Activated T-helper 1 cell treated with Interleukin-2 at 50 U/mL for 16 hours (primary cell): ENCODE measurements at places on chromosomes 12 and 14.

DNA sequence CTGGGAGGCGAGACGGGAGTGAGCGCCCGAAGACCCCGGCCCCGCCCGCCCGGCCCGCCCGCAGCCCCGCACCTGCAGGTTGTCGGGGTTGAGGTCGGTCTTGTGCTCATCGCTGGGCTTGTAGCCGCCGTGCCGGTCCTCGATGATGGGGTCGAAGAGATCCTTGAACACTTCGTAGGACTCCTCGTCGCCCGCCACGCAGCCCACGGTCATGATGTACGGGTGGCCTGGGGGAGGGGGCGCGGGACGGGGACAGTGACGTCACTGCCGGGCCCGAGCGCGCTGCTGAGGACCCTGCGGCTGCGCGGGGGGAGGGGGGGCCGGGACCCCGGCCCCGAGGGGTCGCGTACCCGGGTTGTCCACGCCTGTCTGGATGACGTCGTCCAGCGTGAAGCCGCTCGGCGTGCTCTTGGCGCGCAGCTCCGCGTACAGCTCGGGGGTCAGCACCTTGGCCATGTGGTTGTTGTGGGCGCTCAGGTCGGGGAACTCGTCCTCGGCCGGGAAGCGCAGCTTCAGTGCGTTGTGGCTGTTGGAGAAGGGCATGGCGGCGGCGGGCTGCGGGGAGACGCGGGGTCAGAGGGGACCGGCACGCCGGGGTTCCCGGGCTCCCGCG lies 573 bp downstream of the CKB start:
- no peak for DNase-seq

- DNase-seq, result no peak
Observed at GRCh38 chr14:105581551-105582341, 55.4 kb downstream of the TMEM121 start.

- DNase-seq, result no peak
Observed at GRCh38 chr14:70988452-70988851, 81.2 kb downstream of the PCNX1 start.

DNA sequence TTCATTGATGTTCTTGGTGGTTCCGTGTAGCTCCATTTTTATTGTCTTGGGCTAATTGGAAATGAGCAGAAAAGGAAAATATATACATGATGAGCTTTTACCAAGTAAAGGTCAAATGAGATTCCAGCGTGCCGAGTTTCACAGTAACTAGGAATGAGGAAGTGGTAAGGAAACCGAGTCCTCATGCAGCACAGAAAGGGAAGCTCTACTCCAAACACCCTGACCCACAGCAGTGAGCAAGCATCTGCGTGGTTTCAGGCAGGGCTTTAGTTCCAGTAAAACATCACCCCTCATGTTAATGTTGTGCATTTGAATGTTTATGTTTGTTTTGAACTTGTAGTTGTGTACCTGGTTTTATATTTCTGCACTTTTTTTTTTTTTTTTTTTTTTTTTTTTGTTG lies 208.0 kb downstream of the SLC41A2 start:
- no peak for DNase-seq

DNA sequence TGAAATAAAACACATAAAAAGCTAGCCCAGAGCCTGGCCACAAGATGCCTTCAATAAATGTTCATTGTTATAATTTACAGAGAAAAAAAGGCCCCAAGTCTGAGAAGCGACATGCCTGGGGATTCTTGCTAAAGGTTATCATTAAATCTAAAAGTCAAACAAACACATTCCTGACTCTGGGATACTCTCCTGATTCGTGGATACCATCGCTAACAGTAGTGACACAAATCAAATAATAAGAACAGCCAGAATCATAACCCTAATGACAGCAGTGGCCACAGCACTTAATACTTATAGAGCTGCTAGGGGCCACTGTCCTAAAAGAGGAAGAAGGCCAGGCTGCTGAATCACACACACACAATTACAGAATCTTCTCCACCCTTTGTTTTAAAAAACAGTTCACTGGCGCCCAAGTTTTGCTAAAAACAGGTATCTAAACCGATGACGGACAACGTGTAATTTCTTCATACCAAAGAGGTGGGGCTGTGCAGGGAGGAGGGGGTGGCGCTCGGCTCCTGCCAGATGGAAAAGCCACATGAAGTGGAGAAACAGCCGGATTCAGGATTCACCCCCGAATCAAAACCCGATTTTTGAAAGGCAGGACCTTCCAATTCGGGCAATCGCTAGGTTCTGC lies 1.2 kb downstream of the CLIP1 start:
- DNase-seq, result no peak

GRCh38 chr14:28398506-28398905 lies 368.1 kb upstream of the FOXG1 start:
- no peak for DNase-seq

DNA sequence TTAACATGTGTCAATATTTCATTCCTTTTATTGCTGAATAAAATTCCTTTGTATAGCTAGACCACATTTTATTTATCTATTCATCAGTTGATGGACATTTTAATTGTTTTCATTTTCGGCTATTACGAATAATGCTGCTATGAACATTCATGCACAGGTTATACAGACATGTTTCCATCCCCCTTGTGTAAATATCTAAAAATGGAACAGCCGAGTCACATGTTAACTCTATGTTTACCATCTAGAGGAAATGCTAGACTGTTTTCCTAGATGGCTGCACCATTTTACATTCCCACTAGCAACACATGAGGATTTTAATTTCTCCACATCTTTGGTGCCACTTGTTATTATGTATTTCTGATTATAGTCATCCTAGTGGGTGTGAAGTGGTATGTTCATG lies 49.2 kb downstream of the HECTD4 start:
- DNase-seq, result no peak

DNA sequence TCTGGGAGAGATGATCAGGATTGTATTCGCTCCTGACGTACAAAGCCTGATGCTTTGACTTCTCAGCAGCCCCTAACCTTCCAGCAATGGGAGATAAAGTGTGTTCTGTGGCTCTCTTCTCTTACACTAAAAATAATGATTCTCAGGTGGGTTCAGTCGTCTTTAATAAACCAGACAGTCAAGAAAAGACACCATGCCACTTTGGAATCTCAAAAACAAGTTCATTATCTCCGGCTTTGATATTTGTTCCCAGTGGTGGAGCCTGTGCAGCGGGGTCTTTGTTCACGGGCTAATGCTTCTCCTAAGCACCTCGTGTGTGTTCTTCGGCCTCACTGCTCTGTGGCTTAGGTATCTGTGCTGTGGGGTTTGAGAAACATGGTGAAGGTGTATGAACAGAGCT lies 1.6 kb downstream of the ACVR1B start:
- DNase-seq, result no peak

GRCh38 chr14:83909507-83909906 lies 1620.4 kb upstream of the FLRT2 start:
- no peak for DNase-seq

- no peak for DNase-seq
Observed at GRCh38 chr12:130838284-130838950, 633 bp downstream of the STX2 start.

DNA sequence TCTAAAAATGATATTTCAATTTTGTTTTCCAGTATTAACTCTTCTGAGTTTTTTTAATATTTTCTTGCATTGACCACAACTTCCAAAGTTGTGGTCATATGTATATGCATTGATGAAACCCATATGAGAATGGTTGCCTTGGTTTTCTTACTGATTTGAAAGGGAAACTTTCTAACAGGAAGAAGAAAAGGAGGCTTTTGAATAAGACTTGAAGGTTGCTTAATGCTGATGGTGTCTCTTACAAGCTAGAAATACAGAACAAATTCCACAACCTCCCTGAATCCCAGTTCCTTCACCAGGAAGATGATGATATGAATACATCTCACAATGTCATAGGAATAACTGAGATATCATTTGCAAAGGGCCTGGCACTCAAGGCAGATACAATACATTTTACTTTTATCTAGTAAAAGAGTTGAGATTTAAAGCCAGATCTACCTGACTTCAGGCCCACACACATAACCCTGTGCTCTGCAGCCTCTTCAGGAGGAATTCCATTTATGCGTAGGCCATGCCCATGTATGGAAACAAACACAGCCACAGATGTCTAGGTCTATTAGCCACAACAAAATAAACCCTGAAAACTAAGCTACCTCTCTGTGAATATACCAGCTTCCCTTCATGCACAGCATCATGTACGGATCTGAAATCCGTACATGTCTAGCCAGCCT lies 165.4 kb upstream of the PLEKHG7 start:
- DNase-seq, result no peak

GRCh38 chr12:32600681-32601080 lies 78.4 kb upstream of the DNM1L start:
- no peak for DNase-seq

DNA sequence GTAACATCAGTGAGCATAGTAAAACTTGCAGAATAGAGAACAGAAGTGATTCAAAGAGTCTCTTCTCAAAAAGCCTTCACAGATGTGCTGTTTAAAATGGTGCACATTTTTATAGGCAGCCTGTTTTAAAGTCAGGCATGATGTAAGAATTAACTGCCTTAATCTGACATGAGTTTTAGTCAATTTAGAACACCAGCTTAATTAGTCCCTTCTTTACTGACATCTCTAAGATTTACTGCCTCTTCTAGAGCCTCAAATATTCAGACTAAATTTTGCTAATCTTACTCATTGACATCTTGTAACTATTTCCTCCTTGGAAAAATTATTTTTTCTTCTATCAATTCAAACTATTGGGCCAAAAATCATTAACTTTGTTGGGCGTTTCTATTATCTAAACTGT lies 782.5 kb downstream of the C12orf50 start:
- DNase-seq, result no peak

- no peak for DNase-seq
Observed at GRCh38 chr14:91305650-91306431, 61.3 kb upstream of the GPR68 start.

- no peak for DNase-seq
Observed at GRCh38 chr12:46950094-46950493, 124.3 kb upstream of the SLC38A4 start.

- no peak for DNase-seq
Observed at GRCh38 chr14:98614741-98615140, 657.3 kb downstream of the BCL11B start.

DNA sequence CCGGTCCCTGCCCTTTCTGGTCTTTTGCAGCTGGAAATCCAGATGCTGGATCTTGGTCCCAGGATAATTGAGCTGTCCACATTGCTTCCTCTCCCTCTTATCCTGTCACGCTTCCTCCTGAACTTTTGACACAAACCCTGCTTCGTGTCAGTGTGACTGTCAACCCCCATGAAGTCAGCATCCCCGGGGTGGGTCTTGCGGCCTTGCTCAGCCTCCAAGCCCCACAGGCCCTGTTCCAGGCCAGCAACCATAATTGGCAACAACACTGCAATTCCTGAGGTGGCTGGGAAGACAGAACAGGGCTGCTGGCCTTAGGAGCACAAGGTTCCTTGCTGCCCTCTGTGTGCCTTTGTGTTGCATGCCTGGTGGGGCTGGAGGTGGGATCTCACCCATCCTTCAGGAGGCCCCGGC lies 74.9 kb downstream of the NTF3 start:
- DNase-seq, result no peak

- no peak for DNase-seq
Observed at GRCh38 chr12:21472197-21472823, 29.1 kb downstream of the RECQL start.

- DNase-seq, result no peak
Observed at GRCh38 chr12:11756022-11756421, 106.5 kb downstream of the ETV6 start.

GRCh38 chr12:114335607-114336006 lies 70.3 kb downstream of the TBX5 start:
- no peak for DNase-seq

- no peak for DNase-seq
Observed at GRCh38 chr12:89280833-89281538, 71.3 kb downstream of the DUSP6 start.

DNA sequence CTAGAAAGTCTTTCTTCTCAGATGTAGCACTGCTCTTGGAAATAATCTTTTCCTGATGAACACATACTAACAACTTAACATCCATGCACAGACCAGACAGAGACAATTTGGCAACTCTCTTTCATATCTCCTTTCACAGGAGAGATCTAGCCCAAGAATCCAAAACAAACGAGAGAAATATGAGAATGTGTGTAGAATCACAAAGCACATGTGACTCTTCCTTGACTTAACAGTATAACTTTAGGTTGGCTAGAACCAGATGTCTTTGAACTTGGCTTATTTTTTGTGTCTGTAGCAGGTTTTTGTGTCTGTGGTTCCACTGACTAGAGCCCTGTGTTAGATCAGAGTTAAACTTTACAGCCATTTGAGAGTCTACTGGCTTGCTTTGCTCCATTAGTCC lies 114.2 kb downstream of the STXBP6 start:
- no peak for DNase-seq

DNA sequence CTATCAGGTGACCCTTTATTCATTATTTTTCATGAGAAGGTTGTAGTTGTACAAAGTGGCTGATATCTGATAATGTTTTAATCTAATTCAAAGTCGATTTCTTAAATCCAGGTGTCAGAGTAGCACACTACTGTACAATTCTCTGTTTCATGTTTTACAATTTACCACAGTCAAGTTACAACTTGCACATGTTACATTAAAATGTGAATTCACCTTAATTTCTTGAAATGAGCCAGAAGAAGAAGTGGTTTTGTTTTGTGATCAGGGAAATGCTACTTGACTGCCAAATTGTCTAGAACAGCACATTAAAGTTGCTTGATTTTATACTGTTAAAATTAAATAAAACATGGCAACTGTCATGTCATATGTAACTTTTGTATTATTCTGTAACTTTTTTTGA lies 23.2 kb downstream of the LRRK2 start:
- no peak for DNase-seq

DNA sequence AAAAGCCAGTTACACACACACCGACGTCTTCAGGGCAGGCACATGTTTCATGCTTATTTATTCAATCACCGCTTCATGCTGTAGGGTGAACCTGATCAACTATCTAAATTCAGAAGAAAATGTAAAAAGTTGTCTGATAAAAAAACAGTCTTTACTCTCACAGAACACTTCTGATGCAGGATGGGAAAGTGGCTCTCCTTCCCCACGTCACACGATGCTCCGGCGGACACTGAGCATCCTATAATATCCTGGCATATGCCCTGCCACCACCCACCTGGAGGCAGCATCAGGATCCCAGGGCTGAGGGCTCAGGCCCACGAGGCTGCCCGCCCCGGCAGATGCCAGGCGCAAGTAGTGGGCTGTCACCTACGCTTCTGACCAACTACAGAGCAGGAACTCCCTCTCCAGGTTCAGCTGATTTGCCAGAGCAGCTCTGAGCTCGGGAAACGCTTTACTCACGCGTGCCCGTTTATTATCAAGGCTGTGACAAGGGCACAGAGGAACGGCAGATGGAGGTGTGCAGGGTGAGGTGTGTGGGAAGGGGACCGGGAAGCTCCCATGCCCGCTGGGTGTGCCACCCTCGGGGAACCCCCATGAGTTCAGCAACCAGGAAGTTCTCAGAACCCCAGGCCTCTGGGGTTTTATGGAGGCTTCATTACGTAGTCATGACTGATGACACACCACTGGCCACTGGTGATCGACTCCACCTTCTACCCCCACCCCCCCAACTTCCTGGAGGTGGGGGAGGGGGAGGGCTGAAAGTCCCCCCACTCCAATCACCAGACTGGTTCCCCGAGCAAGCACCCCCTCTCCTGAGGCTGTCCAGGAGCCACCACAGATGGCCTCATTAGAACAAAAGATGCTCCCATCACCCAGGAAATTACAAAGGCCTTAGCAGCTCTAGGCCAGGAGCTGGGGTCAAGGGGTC lies 32.1 kb downstream of the SLC15A4 start:
- no peak for DNase-seq

- DNase-seq, result no peak
Observed at GRCh38 chr12:116074686-116075085, 202.8 kb downstream of the MED13L start.
